ENCODE measurements at places on chromosomes 5 and 9.

- no peak for DNase-seq
Measured at GRCh38 chr5:129820-130219, 37.9 kb downstream of the PLEKHG4B start.

GRCh38 chr5:124740071-124740470 is 6.4 kb downstream of the ZNF608 start:
- DNase-seq = no peak

GRCh38 chr9:126925876-126926275 is 11.3 kb downstream of the RALGPS1 start:
- DNase-seq = no peak

- no peak for DNase-seq
Measured at GRCh38 chr9:22374051-22374450, 72.6 kb upstream of the DMRTA1 start.

DNA sequence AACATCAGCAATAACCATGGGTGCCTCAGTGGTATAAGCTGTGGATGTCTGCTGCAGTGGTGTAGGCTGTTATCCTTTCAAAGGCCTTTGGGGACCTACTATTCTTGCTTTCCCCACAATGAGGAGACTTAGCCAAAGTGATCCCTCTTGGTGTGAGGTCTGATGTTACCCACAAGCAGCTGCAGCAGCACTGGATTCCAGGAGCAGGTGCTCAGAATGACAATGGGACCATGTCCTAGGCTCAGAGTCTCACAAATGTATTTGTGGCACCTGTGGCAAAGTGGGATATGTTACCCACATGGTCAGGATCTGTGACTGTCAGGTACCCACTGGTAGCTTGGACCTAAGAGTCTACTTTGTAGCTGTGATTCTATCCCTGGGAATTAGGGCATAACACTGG is 70.4 kb downstream of the RNF130 start:
- DNase-seq = no peak

DNA sequence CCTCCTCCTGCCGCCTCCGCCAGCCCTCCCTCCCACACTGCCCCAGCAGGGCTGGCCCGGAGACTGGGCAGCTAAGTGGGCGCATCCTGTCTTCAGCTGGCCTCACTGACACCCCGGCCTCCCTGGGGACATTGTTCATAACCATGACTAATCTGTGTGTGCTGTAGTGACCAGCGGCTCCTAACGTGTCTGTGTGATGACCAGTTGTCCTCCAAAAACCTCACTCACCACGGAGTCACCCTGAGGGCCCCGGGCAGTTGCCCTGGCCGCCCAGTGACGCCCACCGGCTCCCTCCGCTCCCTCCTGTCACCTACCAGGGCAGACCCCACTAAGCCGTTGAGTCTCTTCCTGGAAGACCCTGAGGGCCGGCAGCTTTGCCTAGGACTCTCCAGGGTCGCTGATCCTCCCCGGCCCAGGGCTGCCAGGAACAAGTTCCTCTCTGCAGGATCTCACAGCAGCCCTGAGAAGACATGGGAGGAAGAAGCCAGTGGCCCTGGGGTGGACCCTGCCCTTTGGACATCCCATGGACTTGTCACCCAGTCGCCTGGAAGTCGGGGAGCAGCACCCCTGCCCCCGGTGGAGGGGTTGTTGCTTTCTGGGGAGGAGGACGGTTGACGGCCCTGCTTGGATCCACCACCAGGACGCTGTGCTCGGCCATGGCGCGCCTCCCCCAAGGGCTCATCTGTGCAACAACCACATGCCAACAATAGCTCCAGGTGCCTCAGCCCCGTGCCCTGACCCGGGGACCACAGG is 110.2 kb upstream of the LMX1B start:
- no peak for DNase-seq

DNA sequence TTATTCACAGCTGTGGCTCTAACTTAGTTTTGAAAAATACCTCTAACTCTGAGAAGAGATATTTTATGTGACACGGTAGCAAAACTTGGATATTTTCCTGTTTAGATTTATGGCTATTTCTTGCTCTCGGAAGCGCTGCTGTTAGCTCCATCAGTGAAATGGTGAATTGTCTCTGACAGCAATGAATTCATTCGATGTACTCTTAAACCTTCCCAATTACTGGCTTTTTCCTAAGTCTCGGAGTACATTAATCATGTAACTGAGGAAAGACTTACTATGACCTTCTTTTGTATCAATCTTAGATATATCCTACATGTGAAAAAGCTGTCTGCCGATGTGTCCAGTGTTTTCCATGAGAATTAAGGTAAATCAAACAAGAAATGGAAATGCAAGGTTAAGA is 613.0 kb downstream of the KIF4B start:
- DNase-seq = no peak

GRCh38 chr5:65816729-65817128 is 94.7 kb downstream of the NLN start:
- DNase-seq = peak; percentile 22

GRCh38 chr9:128117613-128118471 is 9.7 kb downstream of the PTGES2 start:
- DNase-seq = peak; percentile 81

GRCh38 chr5:3362606-3362910 is 233.1 kb upstream of the IRX1 start:
- no peak for DNase-seq

GRCh38 chr9:126116351-126117157 is 210.1 kb upstream of the MVB12B start:
- DNase-seq = no peak

DNA sequence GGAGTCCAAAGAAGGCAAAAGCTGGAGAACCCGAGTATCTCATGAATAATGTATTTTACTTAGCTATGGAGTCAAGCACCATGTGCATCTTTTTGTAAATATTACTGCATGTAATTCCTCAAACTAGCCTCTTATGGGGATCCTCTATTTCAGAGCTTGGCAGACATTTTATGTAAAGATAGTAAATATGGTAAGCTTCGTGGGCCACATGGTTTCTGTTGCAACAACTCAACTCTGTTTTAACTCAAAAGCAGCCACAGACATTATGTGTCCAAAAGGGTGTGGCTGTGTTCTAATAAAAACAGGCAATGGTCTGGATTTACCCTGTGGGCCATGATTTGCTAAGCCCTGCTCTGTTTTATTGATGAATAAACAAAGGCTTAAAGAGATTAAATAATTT is 17.3 kb downstream of the DAPK1 start:
- DNase-seq = no peak

- no peak for DNase-seq
Measured at GRCh38 chr5:13809921-13810320, 134.6 kb downstream of the DNAH5 start.

GRCh38 chr9:93644397-93645088 is 68.2 kb downstream of the PHF2 start:
- DNase-seq = no peak

- peak; percentile 19 for DNase-seq
Measured at GRCh38 chr5:139690064-139690802, 42.1 kb downstream of the CXXC5 start.

GRCh38 chr9:135196474-135196873 is 109.0 kb downstream of the OLFM1 start:
- no peak for DNase-seq

DNA sequence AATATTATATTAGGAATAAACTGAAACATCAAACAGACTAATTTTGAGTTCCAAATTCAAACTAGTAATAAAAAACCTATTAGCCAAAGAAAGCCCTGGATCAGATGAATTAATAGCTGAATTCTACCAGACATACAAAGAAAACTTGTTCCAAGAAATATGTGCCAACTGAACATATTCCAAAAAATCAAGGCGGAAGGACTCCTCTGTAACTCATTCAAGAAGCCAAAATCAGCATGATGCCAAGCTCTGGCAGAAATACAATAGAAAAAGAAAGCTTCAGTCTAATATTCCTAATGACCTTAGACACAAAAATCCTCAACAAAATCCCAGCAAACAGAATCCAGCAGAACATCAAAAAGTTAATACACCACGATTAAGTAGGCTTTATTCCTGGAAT is 619.1 kb upstream of the COX7C start:
- no peak for DNase-seq

GRCh38 chr5:71454913-71455312 is 538 bp upstream of the BDP1 start:
- no peak for DNase-seq

- DNase-seq = peak; percentile 40
Measured at GRCh38 chr5:102971676-102972293, 148.2 kb downstream of the GIN1 start.

- no peak for DNase-seq
Measured at GRCh38 chr9:20317701-20318100, 304.6 kb downstream of the MLLT3 start.

- no peak for DNase-seq
Measured at GRCh38 chr5:7881091-7881490, 12.1 kb downstream of the MTRR start.

GRCh38 chr5:112203229-112203628 is 215.8 kb downstream of the EPB41L4A start:
- DNase-seq = no peak

GRCh38 chr9:129814432-129815223 is 9.3 kb downstream of the TOR1A start:
- DNase-seq = no peak

GRCh38 chr5:56986626-56986947 is 34.7 kb upstream of the MIER3 start:
- no peak for DNase-seq

All from AML-193 (cell line).